Activated T-cell treated with anti-CD3 and anti-CD28 coated beads, Interleukin-2, amount 50 U/mL, for 1 hour (primary cell): ENCODE measurements at places on chromosomes 13 and 19.

DNA sequence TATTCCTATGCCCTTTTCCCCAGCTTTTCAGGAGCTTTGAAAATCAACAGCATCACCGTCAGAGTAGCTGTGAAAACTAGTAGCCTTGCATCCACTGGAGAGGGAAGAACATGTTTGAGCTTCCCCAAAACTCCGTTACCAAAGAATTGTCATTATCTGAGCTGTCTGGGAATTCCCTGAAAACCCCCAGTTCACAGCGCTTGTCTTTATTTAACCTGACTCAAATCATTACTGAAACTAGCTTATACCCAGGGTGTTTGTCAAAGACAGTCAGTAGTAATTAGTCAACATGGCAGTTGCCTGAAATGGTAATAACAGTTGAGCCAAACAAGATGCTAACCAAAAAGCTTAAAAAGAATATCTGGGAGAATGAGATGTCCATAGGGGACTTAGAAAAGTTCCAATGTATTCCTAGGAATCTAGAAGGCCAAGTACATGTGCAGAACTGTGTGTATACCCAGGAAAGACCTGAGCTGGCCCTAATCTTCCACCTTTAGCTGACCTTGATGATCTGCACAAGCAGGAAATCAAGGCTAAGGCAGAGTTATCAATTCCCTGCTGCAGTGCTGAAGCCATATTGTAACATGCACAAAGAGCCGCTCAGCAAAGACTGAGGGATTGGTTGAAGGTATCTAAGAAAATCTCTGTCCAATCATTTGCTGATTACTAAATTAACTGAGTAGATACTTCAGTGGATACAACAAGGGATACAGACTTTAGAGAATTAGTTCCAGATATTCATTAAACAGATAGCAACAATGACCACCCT lies 130.8 kb downstream of the KL start:
- DNase-seq = no peak

- DNase-seq = no peak
These were observed 40.8 kb upstream of the CEACAM21 start for GRCh38 chr19:41535029-41535622.

DNA sequence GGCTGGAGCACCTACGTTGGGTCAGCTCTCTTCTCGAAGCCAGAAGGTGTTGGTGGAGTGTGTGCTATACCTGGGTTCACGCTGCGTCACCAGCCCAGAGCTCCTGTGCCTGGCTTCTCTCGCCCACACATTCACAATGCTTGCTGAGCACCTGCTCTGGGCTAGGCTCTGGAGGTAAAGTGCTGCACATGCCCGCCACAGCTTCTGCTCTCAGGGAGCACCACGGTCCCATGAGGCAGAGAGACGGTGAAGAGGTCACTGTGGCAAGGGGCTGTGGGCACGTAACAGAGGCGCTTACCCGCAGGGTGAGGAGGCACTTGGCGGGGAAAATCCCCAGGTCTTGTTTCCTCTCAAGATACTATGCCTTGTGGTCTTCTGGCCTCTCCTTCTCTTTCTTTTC lies 174.2 kb downstream of the TEX29 start:
- no peak for DNase-seq

DNA sequence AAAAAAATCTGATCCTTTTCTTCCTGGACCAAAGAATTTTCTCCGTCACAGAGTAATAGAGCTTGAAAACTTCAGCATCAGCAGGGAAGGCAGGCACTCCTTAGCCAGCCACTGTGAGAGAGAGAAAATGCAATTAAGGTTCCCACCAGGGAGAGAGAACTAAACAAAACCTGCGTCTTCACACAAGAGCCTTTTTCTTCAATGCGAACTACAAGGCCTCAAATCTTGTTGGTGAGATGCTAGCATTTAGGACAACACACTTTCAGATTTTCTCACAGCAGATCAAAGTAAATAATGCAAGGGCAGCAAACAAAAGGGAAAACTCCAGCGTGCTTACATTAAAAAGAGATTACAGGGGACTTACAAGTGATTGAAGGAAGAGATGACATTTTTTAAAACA lies 80.1 kb downstream of the DACH1 start:
- no peak for DNase-seq

DNA sequence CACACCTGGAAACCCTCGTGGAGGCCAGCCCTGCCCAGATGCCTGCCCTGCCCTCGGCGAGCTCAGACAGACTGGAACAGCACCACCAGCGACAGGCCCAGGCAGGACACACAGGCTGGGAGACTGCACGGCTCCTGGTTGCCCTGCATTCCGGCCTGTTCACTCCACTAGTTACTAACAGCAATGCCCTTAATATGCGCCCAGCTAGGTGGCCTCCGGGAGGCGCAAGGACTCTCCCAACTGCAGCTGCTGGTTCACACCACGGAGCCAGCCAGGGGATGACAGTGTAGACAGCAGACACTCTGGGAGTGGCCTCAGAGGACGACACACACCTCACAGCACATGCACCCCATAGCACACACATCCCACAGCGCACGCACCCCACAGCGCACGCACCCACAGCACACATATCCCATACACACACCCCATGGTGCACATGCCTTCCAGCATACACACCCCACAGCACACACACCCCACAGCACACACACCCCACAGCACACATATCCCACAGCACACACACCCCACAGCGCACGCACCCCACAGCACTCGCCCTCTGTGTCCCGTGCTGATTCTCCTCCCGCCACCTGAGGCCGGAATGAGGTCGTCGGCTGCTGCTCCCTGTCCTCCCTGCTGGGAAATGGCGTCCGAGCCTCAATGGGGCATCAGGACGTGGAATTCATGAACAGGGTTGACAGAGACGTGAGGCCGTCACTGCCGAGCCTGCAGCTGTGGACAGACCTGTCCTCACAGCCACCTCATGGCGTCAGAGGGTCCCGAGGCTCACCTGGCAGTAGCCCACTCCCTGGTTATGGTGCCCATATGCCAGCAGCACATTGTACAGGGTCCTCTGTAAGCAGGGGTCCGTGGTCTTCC lies 13.6 kb downstream of the GRTP1 start:
- no peak for DNase-seq

DNA sequence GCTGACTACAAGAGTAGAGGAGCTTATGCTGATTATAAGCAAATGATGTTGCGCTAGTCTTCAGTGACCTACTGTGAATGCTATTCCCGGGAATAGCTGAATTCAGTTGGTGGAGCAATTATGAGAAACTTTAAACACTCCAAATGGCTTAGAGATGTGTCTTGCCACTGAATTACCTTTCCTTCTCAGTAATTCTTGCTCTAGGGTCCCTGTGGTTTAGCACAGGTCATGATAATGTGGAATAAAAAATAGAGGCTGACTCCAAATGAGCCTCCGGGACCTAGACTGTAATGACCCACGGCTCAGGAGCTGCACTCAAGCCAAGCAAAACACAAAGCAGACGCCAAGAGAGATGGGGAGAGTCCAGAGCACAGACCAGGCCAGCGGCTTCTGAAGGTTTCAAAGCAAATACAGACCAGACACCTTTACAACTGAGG lies 124.7 kb downstream of the RGCC start:
- DNase-seq = no peak

- DNase-seq = no peak
These were observed 2.0 kb downstream of the AMER2 start for GRCh38 chr13:25169951-25170553.

DNA sequence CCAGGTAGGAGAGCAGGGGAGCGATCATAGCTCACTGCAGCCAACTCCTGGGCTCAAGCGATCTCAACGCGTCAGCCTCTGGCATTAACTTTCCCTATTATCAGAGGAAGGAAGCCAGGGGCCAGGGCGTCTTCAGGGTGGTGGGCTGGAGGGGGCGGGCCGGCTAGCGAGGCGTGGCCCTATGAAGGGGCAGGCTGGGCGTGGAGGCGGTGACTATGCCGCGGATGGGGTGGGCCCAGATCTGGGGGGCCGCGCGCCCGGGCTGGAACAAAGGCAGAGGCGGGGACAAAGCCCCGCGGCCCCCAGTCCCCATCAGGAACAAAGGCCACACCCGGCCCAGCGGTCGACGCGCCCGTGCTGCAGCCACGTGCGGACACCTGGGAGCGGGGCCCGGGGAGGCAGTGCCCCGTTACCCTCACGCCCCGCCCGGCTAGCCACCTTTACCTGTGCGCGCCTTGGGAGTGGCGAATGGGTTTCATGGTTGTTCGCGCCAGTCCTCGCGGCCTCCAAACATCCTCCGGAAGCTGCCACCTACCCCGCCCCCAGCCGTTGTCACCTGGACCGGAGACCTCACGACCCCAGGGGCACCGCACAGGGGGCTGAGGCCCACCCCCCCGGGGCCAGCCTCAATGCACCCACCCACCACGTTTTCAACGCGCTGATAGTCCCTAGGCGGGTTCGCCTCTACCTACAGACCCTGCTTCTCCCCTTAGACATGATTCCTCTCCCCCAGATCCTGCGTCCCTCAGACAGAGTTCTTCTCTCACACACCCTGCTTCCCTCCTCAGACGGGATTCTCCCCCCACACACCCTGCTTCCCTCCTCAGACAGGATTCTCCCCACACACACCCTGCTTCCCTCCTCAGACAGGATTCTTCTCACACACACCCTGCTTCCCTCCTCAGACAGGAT lies 5.4 kb upstream of the TRIM28 start:
- DNase-seq = no peak

DNA sequence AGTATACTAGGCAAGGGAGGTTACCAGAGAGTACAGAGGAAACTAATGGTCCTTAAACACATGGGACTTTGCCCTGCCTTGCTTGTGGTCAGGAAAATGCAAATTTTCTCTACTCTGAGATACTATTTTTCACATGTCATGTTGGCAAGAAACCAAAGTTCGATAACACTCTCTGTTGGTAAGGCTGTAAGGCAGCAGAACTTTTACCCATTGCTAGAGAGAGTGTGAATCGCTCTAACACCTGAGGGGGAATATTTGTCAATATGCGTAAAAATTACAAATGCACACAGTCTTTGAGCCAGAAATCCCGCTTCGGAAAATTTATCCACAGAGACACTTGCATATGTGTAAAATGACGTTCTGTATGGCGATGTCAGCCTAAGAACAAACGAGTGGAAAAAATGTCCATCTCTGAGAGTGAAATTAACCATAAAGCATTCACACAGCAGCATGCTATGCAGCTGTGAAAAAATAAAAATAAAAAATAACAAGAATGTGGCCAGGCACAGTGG lies 9.5 kb upstream of the RFX1 start:
- DNase-seq = no peak

DNA sequence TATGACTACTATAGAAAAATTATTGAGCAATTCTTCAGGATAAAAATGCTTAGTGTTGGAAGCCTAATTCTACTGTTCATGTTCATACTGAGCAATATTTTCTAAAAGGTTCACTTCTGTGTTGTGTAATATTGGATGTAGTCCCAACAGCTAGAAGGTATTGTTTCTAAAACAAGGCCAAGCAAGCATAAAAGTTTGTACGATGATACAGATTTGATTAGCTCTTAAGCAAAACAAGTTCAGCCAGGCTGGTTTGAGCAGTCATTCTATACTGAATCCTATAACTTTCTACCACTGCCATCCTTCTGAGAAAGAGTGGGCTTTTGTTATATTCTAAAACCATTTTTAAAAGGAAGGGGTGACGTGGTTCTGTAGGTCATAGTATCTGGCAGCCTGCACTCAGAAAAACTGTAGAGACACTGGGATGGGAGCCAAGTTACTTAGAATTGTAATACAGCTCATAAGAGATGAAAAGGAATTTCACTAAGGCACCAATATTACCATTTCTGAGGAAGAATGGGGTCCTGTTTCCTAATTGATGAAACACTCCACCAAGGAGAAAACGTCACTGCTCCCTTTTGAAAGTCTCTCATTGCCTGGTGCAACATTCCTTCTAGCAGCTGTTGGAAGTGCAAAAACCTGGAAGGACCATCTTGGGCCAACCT lies 275.0 kb upstream of the DACH1 start:
- no peak for DNase-seq

- DNase-seq = no peak
These were observed 15.1 kb downstream of the CC2D1A start for GRCh38 chr19:13920940-13921747.

GRCh38 chr13:23686948-23687347 lies 116.7 kb downstream of the TNFRSF19 start:
- no peak for DNase-seq

GRCh38 chr19:31979362-31979761 lies 366.0 kb upstream of the ZNF507 start:
- no peak for DNase-seq

- no peak for DNase-seq
These were observed 6.1 kb downstream of the SIRT2 start for GRCh38 chr19:38893341-38893771.

DNA sequence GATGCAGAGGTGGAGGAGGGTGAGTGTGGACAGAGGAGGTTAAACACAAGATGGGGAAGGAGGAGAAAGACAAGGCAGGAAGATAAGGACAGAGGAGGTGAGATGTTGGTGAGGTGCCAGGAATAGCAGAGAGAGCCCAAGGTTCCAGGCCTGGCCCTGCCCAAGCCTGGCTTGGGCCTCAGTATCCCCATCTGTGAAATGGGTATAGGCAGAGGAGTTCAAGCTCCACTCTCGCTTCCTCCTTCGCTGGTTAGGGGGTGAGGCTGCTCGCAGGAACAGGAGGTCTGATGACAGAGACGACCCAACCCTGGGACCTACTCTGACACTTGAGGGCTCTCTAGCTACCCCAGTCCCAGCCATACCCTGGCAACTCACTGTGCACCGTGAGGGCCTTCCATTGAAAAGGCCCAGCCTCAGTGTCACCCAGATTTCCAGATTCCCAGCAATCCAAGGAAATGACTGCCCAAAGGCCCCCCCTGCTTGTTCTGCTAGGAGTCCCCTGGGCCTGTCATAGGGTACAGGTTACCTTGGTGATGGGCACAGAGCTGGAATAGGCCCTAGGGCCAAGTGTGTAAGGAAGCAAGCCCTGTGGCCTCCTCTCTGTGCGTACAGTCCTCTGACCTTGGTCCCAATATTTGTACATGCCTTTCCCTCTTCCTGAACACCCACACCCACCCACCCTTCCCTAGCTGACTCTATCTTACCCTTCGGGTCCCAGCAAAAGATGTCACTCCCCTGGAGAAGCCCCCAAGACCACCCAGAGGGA lies 8.6 kb upstream of the ANGPTL8 start:
- no peak for DNase-seq

- DNase-seq = no peak
These were observed 3.1 kb downstream of the PPP1R14A start for GRCh38 chr19:38252941-38253691.

GRCh38 chr13:30165796-30166195 lies 141.6 kb downstream of the KATNAL1 start:
- DNase-seq = no peak

- DNase-seq = no peak
These were observed 93.0 kb upstream of the TEX29 start for GRCh38 chr13:111227405-111227804.

- DNase-seq = no peak
These were observed 1884.3 kb upstream of the PCDH20 start for GRCh38 chr13:63299866-63300394.

DNA sequence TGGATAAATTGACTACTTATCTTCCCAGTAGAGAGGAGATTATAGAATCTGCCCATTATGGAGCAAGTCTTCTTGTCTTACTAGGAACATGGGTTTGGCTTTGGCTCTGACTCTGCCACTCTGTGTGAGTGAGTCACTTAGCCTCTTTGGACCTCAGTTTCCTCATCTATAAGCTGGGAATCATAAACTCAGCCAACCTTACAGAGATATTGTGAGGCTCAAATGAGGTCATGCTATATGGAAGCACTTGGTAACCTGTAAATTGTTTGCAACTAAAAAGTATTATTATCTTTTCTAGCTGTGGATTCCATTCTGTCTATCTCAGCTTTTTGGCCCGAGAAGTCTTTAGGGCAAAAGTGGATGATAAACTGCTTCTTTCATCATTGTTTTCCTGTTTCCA lies 186.8 kb upstream of the TSC22D1 start:
- no peak for DNase-seq

GRCh38 chr19:51168564-51169282 lies 26.6 kb downstream of the SIGLEC7 start:
- DNase-seq = no peak

GRCh38 chr13:30746791-30747190 lies 11.4 kb downstream of the ALOX5AP start:
- DNase-seq = no peak
